ENCODE measurements at places on chromosomes 13 and 19.

- no peak for DNase-seq
These were observed 60.9 kb upstream of the TMTC4 start for GRCh38 chr13:100735494-100735893.

DNA sequence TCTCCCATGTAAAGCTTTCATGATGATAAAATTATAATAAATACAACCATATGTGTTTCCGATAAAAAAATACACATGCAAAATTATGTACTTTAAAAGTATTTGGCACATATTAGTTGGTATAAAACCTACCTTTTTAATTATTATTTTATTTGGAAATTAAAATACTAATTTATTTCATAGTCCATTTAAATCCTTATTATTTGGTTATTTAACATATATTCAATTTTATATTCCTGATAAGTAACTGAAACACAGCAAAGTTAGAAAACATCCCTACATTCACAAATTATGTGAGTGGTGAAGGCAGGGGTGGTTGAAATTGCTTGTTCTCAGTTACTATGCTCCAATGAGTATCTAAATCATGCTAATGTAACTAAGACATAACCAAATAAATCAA is 920.5 kb downstream of the SLITRK1 start:
- DNase-seq, result no peak

- DNase-seq, result no peak
These were observed 30.5 kb downstream of the TNFSF14 start for GRCh38 chr19:6639439-6639838.

DNA sequence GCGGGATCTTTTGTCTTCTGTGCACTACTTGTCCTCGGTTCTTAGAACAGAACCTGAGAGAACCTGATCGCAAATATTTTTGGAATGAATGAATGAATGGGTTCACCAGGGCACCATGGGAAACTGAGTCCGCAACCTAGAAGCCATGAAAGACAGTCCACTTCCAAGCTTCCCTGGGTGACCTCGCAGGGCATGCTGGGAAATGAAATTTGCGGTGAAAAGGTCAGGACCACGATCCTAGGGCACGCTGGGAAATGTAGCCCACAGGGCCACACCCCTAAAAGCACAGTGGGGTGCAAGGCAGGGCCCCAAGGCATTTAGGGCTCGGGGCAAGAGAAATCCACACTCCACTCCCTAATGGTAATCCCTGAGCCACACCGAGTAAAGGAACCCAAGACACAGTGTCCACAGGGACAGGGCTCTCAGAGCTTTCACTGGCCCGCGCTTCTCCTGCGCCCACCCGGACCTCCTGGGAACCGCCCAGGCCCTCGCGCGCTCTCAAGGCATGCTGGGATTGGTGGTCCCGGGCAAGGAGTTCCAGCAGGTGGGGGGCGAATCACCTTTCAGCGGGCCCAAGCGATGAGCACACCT is 1.1 kb upstream of the PPP1R12C start:
- DNase-seq, result no peak

DNA sequence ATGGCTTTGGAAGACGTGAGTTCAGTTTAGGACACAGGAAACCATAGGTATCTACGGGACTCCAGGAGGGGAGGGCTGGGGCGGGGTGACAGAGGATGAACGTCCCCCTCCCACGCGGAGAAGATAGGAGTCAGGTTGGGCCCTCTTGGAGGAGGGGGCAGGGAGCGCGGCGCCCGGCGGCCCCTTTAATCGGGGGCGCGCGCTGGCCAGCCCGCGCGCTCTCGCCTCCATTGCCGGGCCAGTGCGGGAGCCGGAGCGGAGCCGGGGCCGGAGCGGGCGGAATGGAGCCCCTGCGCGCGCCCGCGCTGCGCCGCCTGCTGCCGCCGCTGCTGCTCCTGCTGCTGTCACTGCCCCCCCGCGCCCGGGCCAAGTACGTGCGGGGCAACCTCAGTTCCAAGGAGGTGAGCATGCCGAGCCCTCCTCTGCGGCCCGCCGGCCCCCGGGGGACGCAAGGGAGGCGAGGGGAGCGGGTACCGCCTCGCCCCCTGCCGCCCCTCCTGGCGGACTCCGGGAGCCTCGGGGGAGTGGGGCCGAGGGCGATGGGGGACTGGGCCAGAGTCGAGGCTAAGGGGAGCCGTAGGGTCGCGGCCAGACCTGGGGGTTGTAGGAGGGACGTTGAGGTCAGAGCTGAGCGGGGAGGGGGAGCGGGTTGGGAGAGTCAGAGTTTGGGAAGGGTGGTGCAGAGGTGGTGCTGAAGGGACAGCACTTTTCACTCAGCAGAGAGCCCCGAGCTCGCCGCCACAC is at the start of gene TMEM145:
TMEM145 (plus strand) TSS at position 214 of the 744 bp plus-strand sequence; CDS start at position 282, 68 bp downstream.
- no peak for DNase-seq

GRCh38 chr13:79197933-79198332 is 208.1 kb downstream of the RBM26 start:
- no peak for DNase-seq

DNA sequence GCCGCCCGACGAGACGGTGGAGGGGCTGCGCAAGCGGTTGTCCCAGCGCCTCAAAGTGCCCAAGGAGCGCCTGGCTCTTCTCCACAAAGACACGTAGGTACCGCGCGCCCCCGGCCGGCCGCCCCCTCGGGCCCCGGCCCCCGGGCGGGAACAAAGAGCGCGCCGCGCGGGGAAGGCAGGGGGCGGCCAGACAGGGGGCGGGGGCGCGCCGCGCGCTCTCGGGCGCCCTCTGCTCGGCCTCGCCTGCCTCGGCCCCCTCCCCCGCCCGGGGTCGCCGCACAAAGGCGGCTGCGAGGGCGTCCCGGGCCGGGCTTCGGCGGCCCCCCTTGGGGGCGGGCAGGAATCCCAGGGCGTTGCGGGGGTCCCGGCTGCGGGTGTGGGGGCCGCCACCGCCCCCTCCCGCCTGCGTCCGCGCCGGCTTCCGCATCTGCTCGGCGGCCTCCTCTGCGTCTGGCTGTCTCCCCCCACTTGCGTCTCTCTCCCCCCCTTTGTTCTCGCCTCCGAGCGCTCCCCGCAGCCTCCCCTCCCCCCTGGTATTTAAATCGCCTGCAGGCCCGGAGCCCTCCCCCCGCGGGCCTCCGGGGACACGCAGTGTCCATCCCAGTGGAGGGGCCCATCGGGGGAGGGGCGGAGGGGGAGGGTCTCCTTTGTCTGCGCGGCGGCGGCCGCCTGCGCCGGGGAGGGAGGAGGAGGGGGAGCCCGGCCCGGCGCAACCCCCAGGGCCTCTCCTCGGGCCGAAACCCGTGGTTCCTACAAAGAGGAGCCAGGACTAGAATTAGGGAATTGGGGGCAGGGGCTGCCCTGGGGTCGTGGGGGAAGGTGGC is 2.3 kb downstream of the MIDN start:
- DNase-seq, result peak; percentile 86

DNA sequence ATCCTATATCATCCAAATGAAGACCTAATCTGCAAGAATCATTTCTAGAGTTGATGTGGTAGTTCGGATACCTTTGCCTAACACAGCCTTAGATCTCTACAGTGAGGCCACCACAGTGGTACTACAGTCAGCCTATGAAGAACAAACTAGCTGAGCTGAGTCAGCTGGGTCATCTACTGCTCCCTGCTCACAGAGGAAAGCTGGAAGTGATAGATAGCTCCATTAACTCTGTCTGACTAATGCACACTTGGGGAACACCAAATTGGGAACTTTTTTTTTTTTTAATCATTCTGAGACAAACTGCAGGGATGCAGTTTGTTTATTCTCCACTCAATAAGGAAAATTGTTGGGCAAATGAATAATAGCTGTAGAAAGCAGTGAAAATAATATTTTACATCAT is 1160.6 kb downstream of the PCDH9 start:
- no peak for DNase-seq

DNA sequence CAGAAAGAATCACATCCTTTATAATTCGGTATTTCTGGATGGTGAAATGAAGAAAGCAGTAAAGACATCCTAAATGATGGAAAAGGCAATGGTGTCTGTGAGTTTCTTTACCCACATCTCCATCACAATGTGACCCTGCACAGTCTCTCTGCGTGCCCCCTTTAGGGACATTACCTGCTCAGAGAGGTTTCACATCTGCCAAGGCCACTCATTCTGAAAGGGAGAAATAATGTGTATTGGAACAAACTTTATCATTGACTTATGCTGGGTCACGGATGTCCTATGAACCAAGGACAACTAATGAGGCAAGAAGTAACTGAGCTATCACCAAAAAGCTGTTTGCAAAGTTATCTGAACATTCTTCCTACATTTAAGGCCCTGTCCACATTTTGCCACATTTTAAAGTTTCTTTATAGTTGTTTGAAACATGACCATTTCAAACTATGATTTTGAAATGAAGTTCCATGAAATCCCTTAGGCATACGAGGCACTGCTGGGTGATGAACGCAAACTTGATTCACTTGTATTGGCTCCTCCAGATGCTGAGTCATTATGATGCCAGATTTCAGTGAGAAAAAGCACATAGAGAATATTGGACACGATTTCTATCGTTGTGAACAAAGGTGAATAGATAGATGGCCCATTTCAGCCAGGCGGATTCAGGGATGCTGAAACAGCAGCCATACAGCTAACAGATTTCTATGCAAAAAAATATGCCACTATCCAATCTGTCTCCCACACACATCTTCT is 63.5 kb upstream of the HMGB1 start:
- no peak for DNase-seq

DNA sequence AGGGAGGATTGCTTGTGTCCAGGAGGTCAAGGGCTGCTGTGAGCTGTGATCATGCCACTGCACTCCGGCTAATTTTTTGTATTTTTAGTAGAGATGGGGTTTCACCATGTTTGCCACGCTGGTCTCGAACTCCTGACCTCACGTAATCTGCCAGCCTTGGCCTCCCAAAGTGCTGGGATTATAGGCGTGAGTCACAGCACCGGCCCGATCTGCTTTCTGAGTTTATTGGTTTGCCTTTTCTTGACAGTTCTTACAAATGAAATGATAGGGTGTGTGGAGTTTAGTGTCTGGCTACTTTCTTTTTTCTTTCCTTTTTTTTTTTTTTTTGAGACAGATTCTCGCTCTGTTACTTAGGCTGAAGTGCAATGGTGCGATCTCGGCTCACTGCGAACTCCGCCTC is 848 bp downstream of the C19orf44 start:
- DNase-seq, result no peak

GRCh38 chr13:70634893-70635292 is 526.6 kb upstream of the KLHL1 start:
- no peak for DNase-seq

- DNase-seq, result no peak
These were observed 2284.7 kb upstream of the PCDH20 start for GRCh38 chr13:63700350-63700749.

- no peak for DNase-seq
These were observed 5.5 kb upstream of the AKAP11 start for GRCh38 chr13:42266473-42266872.

DNA sequence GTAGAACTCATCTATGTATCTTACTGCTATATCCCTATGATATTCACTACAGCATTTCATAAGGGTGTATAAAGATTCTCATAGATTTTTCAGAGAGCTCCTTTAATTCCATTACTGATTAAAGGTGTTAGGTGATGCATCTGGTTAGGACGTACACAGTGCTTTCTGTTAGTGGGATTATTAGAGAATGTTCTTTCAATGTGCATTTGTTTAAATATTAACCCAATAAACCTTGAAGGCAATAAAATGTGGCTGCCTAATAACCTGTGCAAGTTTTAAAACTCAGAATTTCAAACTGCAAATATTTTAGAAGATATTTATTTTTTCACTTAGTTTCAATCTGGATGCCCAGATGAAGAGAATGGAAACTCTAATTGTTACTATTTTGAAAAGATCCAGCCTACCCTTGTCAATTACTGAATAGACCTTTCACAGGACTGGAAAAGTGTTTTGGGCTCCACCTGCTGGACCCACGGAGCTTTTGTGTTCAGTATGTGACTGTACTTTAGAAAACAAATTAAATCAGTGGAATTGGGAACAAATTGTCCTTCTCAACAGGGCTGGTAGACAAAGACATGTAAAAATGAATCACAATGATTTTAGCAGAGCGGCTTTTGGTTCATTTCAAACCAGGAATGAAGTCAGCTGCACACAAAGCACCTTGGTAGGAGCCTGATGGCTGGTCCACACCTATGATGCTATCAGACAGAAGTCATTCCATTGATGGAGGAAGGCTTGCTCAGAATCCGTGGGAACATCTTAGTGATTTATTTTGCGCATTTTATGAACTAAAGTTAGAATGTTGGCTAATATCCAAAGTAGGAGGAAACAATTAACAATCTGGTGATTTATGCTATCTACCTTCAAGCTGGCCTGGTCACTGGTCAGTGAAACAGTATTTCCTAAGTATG is 89.4 kb upstream of the RAP2A start:
- no peak for DNase-seq

- DNase-seq, result no peak
These were observed 539 bp downstream of the DAPK3 start for GRCh38 chr19:3970313-3970807.

DNA sequence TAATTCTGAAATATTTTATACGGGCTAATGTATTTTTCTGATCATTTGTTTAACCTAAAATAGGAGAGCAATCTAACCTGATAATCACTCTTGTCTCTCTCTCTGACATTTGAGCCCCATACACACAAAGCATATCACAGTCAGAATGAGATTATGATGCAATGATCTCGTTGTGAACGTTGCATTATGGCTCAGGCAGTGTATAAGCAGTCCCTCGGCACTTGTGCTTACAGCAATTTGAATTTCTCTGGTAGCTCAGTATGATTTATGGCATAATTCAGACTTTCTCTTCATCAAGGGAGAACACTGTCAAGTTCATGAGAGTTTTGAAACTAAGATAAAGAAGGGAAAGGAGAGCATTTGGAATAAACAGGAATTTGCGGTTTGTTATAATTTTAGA is 256.1 kb downstream of the DACH1 start:
- no peak for DNase-seq

DNA sequence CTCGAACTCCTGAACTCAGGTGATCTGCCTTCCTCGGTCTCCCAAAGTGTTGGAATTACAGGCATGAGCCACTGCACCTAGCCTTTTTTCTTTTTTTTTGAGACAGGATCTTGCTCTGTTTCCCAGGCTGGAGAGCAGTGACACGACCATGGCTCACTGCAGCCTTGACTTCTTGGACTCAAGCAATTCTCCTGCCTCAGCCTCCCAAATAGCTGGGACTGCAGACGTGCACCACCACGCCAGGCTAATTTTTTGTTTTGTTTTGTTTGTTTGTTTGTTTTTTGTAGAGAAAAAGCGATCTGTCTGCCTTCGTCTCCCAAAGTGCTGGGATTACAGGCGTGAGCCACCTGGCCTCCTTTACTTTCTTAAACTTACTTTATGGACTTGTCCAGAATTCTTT is 6.5 kb upstream of the SIN3B start:
- no peak for DNase-seq

Measured in SJSA1 (cell line).